Retina (tissue), 1 donor: ENCODE measurements at places on chromosomes 7 and 10.

DNA sequence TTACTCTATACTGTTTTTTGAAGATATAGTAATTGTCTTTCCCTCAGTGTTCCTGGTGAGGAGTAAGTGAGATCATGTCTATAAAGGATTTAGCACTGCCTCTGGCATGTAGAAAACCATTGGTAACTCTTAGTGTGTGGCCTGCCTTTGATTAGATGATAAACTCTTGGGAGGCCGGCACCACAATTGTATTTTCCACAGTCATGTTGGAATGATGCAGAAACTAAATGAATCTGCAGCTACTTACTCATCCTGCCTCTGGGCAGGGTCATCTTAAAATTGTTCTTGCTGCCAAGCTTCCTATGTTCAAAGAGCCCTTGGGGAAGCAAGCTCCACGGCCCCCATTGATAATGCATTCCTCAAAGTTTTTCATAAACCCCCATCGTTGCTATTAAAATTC, 204.6 kb downstream of the ANKRD7 start:
- peak; percentile 5 for DNase-seq

DNA sequence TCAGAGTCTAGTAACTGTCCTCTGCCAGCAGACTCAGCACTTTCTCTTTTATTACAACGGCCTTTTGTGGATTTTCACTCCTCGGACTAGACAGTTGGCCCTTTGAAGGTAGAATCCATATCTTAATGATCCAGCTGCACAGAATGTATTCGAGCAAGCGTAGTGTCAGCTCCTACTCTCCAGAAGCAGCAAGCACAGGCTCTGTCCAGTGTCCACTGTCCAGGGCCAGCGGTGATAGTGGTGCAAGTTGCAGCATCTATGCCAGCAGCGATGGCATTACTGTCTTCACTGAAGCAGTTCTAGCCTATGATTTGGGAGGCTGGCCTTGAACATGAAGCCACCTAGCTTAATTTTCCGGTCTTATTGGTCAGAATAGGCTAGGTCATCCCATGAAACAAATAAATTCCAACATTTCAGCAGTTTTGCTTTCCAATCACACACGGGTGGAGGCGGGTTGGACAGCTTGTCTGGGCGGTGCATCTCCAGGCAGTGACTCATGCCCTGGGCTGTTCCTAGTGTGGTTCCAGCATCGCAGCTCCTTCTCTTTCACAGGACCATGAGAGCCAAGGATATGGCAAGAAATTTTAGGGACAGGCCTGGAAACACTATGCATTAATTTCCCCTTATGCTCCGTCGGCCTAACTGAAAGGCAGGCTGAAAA, 108.6 kb upstream of the KCNMA1 start:
- no peak for DNase-seq

- DNase-seq: no peak
Measured at GRCh38 chr10:124339119-124340032, 79.3 kb downstream of the OAT start.

GRCh38 chr7:42389697-42390096, 152.7 kb upstream of the GLI3 start:
- no peak for DNase-seq

DNA sequence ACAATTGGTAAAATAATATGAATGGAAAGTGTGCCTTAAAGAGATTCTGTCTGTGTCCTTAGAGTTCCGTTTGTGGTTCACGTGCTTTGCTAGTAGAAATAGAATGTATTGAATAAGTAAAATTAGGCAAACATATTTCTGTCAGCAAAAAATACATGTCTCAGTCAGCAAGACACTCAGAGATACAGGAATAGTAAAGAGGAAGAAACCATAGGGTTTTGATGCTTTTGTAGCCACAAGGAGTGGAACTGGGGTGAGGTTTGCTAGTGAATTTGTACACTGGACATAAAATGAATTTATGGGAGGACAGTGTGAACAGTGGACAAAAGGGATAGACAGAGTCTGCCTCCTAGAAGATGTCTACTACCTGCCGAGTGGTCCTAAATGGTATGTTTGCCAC, 289.2 kb upstream of the NRP1 start:
- DNase-seq: no peak

DNA sequence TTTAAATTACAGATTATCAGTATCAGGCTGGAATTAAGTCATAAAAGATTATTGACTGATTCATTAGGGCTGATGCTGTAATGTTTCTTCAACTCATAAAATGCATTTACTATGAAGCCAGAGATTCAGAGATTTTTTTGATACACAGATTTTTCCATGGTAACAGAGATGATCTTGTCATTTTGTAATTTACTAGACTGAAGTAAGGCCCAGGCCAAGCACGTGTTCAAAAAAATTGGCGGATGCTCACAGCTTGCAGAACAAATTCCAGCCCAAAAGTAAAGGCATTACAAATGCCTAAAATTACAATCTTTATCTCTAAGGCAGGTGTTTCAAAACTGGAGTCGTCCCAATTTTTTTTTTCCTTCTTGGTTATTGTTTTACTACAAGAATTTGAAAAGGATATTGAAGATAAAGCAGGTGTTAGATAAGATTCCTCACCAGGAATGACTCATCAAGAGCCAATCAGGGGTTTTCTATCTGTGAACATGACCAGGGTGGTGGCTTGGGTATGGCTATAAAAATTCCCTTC, 78.4 kb upstream of the MEOX2 start:
- DNase-seq: no peak
